Testis (tissue), 5 donors: ENCODE measurements at places on chromosomes 5 and 9.
A peak's percentile ranks its signal among the peaks of the same experiment; 100 is the strongest.

DNA sequence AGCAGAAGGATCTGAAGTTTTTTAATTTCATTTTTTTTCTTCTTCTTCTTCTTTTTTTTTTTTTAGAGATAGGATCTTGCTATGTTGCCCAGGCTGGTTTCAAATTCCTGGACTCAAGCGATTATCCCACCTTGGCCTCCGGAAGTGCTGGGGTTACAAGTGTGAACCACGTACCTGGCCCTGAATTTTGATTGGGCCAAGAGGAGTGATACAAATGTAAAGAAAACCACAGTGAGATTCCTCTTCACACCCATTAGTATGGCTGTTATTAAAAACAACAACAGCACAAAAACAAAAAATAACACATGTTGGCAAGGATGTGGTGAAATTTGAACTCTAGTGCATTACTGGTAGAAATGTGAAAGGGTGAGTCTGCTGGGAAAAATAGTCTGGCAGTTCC, 79.1 kb downstream of the KLF4 start:
- DNase-seq, result no peak

DNA sequence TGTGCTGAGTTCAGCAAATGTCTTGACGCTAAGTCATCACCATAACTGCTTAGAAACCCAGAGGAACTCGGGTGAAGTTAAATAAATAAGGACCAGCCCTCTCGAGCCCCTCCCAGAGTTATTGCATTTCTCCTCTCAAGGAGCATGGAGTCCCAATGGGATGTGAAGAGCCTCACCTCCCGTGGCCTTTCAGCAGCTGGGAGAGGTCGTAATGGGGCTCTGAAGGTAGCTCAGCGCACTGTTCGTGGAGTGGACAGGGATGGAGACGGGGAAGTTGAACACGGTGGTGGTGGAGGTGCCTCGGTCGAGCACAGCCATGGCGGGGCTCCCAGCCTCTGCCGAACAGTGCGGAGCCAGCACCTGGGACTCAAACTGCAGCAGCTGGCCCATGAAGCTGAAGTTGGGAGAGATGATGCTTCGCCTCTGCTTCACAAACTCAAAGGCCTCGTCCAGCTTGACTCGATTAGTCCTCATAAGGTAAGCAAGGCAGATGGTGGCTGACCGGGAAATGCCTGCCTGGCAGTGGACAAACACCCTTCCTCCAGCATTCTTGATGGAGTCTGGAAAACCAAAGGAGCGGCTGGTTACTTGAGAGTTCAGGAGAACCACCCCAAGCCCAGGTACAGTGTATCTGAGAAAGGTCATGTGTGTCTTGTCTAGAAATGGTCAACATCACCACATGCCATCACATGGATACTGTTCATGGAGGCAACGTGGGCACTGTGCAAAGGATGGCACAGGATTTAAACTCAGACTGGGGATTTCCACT, 2.2 kb downstream of the DUSP1 start:
- DNase-seq, result no peak

DNA sequence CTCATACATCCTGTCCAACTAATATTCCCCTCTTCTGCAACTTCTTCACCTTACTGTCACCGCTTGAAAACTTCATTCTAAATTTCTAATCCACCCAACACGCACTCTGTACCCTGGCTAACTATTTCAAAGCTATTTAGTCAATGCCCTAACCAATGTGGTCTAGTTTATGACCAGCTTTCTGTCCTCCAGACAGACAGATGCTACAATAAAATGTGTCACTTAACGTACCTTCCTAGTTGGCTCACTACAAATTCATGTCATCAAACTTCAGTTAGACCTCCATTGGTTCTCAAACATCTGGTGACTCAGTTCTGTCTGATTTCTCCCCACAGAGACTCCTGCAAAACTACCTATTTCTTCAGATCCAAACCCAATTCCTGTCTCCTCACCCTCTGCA, 57.7 kb downstream of the FAM13B start:
- no peak for DNase-seq

- DNase-seq, result no peak
These were observed 98.0 kb downstream of the OR2K2 start for GRCh38 chr9:111231801-111232580.

DNA sequence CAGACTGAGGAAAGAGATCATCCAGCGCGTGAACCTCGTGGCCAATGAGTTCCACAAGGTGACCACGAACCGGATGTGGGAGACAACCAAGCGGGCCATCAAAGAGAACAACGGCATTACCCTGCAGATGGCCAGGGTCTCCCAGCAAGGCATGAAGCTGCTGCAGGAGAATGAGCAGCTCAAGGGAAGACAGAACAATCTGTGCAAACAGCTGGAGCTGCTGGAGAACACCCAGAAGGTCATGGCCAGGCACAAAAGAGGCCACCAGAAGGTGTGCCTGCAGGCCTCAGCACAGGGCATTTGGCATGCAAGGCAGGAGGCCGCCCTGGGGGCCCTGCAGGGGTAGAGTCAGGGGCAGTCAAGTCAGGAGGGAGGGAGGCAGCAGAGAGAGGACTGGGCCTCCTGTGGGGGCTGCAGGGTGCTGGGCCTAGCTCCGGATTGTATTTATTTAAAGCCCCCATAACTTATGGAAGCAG, 4.2 kb downstream of the PTRH1 start:
- no peak for DNase-seq

- DNase-seq, result peak; percentile 28
These were observed 57.6 kb downstream of the JAK2 start for GRCh38 chr9:5042661-5043178.

DNA sequence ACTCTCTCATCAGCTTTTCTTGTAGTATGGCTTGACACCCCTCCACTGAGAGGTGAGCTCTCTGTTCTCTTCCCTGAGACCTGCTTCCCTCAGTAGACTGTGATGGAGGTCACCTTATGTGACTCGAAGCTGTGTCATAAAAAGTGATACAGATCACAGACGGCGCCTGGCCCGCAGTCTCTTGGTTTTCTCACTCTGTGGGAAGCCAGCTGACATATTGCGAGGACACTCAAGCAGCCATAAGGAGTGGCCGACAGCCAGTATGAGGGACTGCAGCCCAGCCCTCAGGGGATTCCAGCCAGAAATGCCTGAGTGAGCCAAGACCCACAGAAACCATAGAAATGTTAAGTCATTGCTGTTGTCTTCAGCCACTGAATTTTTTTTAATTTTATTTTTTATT, 38.0 kb downstream of the GADD45G start:
- DNase-seq, result no peak

DNA sequence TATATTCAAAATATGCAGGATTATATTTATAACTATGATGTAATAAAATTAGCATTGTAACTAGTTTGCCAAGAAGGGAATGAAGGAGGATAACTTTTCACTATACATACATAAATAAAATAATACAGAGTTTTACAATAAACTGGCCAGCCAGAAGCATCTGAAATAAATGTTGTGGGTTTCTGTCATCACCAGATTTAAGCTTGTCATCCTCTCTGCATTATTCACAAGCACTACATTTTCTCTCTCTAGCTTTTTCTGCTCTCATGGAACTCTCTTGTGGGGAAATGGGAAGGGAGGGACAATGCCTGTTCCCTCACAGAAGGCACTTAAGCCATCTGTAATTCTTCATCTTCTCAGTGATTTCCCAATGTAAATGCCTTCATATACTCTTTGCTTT, 626.8 kb downstream of the SEMA5A start:
- no peak for DNase-seq

DNA sequence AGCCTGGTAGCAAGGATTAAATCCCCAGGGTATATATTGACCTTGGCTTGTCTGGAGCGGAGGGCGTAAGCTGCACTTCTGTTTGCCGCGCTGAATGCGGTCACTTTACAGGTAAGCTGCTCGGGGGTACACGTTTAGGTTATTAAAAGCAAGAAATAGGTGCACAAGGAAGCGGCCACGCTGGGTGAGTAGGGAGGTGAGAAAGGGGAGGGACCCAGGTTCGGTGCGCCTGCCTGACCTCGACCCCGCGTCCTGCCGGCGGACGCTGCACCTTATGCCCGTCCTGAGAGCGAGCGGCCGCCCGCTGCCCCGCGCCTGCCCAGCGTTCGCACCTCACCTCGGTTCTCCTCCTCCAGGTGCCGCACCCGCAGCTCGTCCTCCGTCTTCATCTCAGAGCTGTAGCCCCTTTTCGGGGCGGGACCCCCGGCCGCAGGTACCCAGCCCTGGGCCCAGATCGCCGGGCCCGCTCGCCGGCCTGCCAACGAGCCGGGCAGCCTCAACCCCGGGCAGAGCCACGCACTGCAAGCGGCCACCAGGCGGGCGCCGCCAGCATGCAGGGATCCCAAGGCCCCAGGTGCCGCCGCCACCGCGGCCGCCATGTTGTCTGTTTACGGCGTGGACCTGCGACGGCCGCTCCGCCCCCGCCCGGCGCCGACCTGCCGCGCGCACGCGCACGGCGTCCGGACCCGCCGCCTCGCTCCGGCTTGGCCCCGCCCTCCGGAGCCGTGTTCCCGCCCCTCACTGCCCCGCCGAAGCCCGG, at the start of gene AUH:
Gene AUH, minus strand, starts transcription at position 628 of the 760 bp plus-strand sequence. Its CDS starts 29 bp downstream, at position 599.
- peak; percentile 86 for DNase-seq

- DNase-seq, result no peak
These were observed 298.0 kb upstream of the MSX2 start for GRCh38 chr5:174426388-174426787.

DNA sequence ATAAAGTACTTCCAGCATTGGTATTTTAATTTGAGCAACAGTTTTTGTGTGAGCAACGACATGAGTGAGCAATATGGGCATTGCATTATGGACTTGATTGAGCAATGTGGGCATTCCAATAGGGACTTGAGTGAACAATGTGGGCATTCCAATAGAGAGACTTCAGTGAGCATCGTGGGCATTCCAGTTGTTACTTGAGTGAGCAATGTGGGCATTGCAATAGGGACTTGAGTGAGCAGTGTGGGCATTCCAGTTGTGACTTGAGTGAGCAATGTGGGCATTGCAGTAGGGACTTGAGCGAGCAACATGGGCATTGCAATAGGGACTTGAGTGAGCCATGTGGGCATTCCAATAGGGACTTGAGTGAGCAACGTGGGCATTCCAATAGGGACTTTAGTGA, 52.2 kb downstream of the ZCCHC7 start:
- no peak for DNase-seq

GRCh38 chr9:6142799-6143454, 72.7 kb upstream of the IL33 start:
- DNase-seq, result no peak

DNA sequence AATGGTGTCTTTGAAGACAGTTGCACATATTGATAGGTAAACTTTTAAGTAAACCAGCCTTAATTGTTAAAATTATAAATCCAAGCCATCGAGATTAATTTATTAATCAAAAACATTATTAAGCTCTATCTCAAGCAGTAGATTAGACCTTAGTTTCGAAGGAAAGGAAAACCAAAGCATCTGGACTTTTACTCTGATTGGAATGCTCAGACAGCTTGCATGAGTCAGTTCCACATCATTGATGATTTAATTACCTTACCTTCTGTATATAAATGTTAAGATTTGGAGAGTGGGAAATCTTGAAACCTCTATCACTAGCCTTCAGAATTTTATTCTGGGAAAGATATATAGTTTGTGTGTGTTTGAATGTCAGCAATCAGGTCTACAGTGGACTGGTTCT, 23.9 kb downstream of the DCP2 start:
- DNase-seq, result no peak

GRCh38 chr9:88596376-88596775, 61.4 kb downstream of the NXNL2 start:
- DNase-seq, result no peak

DNA sequence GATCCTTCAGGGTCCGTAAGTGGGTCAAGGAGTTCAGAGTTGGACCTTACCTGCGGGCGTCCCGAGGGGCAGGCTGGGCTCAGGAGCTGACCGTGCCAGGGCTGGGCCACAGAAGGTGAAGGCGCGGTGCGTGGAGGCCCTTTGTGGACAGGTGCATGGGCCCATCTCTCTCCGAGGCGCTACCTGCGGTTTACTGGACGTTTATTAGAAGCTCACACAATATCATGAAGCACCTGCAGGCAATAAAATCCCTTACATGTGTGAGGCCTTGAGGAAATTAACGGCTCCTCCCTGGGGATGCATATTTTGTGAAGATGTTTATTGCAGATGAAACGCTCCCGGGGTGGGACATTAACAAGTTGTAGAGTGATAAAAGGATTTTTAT, 79.8 kb upstream of the LMX1B start:
- no peak for DNase-seq

DNA sequence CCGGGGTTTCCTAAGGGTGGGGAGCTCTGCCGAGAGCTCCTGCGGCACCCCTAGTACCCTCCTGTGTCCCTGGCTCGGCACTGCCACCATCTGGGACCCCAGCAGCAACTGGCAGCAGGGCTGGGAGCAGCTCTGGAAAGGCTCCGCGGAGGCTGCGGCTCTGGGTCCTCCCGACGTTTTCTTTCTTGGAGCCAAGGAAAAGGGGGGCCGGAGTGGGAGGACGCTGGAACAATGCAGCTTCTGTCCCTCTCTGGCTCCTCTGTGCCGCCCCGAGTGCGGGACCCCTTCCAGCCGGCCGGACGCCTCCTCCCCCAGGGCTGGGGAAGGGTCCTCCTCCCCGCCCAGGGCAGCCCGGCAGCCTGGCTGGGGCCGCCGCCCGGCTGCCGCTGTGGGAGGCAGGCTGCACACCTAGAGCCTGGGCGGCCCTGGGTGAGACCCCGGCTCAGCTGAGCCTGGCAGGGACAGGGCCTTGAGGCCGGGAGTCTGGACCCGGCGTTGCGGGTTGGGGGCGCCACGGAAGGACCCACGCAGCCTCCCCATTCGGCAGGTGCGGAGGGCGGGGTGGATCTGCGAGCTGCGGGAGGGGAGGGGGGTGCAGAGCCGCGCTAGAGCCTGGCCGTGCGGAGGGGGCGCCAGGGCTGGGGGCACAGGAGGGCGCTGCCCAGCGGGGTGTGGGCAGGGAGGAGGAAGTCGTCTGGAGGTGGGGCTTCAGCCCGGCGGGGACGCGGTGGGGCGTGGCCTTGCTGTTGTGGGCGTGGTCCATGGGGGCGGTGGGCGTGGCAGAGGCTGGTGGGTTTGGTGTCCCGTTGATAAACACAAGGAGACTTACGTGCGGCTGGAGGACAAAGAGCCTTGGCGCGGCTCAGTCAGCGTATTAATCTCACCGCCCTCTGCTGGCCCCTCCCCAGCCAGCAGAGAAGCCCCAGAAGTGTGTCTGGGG, 15.1 kb downstream of the GPSM1 start:
- DNase-seq, result peak; percentile 93

DNA sequence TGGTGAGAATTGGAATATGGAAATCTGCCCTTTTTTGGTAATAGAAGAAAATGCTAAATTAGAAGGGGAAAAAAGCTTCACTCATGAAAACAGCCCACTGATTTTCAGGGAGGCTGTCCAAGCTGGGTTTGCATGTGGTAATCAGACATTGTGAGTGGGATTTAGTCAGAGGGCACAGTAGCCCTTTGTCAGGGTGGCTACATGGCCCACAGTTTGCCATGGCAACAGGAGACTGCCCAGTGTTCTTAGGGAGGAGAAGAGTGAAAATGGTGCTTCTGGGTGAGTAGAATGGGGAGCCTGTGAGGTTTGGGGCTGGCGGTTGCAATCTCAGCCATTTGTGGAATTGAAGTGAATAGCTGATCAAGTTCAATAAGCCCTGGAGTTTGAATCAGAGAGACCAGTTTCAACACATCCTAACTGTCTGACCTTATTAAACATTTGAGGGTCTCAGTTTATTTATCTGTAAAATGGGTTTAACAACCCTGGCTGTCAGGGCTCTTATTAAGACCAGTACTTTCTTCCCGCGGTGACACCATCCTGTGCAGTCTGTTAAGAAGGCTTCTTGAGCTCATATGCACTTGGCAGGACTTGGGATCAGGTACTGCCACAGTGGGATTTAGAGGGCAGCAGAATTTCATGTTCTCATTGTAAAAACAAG, 107.6 kb upstream of the TNC start:
- DNase-seq, result no peak
